T-cell (primary cell): ENCODE measurements at places on chromosomes 3 and 15.

GRCh38 chr3:183822631-183823030 is 2.7 kb downstream of the MAP6D1 start:
- DNase-seq = no peak

GRCh38 chr3:28905798-28906197 is 375.1 kb upstream of the RBMS3 start:
- DNase-seq = no peak

DNA sequence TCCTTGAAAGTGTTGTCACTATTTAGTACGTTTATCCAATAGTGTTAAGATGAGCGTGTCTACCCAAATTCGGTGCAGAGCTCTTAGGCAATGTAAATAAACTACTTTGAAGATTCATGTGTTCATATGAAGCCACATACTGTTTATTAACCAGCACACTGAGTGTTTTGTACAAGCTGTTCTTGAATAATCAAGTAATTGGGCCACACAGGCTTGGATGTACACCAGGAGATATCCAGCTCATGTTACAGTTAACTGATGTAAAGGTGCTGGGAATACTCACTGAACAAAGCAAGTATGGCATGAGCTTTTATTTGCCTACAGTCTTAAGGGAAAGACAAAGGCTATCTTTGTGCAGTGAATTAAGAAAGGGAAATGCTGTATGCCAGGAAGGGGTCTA is 632 bp upstream of the DHX36 start:
- DNase-seq = no peak

DNA sequence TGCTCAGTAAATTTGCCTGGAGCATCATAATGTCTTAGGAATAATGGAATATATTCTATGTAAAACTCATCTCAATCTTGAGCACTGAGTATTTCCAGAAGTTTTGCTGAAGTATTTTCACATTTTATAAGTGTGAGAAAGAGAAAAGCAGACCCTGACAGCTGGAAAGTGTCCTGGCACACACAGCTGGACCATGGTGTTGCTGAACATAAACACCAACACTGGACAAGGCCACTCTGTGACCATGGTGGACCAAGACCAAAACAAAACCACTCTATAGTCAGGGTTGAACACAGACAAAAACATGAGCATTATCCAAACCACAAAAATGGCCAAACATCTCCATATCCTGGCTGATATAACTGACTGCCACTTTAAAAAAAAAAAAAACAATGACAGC is 15.1 kb upstream of the SGO1 start:
- DNase-seq = no peak
